ENCODE measurements at places on chromosomes 5 and 9.

DNA sequence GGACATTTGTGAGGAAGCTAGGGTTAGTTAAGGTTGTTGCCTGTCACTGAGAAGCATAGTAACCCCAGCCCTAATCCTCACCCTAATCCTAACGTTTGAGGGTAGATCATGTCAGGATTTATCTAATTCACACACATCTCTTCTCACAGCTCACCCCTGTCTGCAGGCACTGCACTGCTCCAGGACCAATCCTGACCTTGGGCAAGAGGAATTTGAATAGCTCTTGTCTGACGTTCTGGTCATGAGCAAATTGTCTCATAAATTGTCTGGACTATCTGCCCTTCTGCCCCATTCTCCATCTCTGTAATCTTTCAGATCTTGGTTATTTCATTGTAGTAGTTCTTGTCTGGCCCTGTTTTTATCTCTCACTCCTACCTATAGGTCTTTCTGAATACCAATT is 18.7 kb downstream of the CRHBP start:
- DNase-seq = no peak

GRCh38 chr5:151431666-151432065 is 15.7 kb upstream of the SLC36A1 start:
- DNase-seq = no peak

DNA sequence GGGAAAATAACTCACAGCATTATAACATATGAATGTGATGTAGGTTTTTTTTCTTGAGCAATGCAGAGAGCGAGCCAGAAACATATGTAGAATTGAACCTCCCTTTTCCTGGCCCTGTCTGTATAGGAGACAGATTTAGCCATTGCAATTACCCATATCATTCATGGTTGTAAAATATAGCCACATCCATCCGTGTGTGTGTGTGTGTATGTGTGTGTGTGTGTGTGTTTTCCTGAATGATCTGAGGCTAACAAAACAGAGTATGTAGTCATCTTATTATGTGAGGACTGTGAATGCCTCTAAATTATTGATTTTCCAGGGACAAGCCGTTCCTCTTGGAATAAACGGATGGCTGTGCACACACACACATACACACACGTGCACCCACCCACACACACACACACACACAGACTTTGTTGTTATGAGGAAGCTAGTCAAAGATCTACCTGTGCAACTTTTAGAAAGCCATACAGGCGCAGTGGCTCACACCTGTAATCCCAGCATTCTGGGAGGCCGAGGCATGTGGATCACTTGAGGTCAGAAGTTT is 11.7 kb upstream of the DENND1A start:
- DNase-seq = no peak

- no peak for DNase-seq
Observed at GRCh38 chr9:118529624-118530214, 825.5 kb downstream of the TLR4 start.

GRCh38 chr5:176611435-176611834 is 1.5 kb upstream of the GPRIN1 start:
- no peak for DNase-seq

DNA sequence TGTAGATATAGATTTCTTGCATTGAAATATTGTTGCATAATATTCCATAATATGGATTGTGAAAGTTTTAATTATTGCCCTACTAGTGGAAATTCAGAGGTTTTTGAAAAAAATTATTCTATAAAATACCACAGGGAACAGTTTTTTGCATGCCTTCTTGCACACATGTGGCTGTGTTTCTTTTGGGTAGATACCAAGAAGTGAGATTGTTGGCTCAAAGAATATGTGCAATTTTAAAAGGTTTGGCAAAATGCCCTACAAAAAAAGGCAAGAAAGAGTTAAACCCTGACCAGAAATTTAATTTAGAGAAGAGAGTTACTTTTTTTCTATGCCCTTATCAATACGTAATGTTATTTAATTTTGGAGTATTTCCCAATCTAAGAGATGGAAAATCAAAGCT is 270.8 kb upstream of the DAPK1 start:
- no peak for DNase-seq

DNA sequence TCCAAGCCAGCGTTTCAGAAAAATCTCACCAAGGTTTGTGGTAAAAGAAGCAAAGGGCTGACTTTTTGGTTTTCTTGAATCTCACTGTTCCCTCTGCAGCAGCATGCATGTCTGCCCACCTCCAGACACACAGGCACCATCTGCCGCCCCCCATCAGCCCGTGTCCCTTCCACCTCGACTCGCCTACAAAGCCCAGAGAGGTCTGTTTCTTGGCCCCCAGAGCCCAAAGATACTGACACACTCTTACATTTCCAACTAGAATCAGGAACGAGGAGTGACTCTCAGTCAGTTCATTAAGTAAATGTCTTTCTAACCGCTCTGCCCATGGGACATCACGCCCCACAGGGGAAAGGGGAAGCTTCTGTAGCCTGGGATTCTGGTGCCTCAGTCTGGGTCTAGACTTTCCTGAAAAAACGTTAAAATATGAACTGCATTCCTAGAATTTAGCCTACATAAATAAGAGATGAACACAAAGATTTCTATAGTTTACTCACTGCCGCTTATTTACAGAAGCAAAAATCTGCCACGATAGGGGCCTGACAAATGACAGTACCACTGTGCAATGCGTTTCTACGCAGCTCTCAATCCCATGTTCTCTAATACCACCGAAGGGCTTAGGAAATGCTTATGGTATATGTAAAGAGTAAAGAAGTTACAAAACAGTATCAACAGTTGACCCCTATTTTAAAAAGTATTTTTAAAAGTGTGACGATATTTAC is 4.1 kb downstream of the IL4 start:
- no peak for DNase-seq
